ENCODE measurements at places on chromosomes 6 and 20.

DNA sequence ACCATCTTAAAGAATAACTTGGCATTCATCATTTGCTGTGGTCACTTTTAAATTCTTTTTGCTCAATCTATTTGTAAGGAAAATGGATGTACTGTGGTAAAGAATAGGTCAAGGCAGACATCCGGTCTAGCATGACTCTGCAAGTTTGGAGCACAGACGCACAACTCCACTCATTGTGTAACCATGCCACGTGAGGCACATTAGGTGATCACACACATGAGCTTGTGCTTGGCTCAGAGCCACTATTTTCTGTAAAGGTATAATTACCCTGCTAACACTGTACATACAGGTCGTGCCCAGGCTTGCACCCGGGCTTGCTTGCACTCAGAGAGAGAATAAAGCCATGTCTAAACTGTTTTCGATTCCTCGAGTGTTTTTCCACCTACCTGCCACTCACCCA, 1289.1 kb upstream of the ADGRB3 start:
- no peak for DNase-seq

DNA sequence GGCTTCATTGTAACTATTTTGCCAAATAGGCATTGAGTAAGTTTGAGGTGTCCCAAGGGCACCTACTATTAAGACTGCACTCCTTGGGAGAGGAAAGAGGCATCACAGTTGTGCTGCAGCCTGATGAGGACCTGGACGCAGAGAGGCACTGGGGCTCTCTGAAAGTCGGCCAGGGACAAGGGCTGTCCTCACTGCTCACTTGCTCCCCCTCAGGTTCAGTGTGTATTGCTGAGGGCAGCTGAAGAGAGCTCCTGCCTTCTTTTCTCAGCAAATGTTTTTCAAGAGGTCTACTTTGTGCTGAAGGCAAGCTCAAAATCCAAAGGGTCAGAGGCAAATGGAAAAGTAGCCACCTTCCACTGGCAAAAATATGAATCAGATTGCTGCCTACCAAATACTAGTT, 331.8 kb downstream of the RIMS1 start:
- DNase-seq = no peak

- peak; percentile 76 for DNase-seq
These were observed 5.1 kb downstream of the DEF6 start for GRCh38 chr6:35302604-35303241.

DNA sequence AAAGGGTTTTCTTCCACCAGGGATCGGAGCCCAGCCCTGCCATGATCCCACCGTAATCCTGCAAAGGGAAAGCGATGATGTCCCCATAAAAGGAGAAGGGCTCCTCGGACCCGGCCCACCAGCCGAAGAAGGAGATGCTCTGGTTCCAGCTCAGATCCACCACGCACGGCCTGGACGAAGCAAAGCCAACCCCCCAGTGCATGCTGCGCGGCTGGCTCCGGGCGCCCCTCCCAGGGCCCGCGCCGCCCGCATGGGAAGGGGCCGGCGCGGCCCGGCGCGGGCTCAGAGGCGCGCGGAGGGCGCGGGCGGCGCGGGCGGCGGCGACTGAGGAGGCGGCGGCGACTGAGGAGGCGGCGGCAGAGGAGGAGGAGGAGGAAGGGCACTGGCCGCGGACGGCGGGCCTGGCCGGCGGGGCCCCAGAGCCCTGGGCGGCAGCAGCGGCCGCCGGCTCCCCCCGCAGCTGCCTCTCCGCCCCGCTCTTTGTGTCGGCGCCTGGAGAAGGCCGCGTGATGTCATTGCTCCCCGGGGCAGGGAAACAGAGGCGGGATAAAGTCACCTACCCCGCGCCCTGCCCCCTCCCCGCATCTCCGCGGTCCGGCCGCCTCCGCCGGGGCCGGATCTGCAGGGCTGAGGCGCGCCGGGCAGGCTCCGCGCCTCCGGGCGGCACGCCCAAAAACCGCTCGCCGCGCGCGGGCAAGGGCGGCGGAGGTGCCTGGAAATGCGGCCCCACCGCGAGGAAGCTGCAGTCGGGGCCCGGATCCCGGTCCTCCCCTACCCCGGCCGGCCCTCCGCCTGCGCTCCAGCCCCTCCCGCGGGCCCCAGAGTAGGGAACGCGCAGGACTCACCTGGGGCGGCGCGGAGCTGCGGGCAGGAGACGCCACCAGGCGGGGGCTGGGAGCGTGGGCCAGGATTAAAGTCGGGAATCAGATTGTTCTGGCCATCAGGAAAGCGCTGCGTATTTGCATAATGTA, at the start of gene FAXC:
Gene FAXC (minus strand): TSS at position 504 of the 971 bp plus-strand sequence. CDS start 302 bp downstream, at position 202.
- no peak for DNase-seq

DNA sequence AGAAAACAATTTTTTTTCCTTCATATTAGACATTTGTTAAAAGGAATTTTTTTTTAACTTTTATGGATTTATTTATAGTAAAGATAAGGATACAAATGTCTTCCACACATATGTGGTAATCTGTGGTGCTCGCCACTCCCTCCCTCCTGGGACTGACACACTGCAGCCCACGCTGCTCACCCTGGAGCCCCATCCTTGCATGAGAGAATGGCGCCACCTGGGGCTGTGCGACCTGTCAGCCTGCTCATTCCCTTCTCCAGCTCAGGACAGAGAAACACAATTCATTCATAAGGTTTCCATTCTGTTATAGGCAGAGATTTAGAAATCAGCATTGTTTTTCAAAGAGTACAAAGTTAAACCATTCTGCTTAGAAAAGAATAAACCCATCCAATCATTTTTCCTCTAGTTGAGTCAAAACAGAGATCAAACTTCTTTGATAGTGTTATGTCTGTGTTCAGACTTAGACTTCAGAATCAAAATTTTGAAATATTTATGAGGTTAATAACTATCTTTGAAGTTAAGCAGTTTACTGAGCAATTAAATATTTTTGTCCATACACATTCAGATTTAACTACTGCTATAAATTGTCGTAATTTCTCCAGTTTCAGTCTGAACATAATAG, 42.8 kb upstream of the DYNLRB1 start:
- DNase-seq = no peak

DNA sequence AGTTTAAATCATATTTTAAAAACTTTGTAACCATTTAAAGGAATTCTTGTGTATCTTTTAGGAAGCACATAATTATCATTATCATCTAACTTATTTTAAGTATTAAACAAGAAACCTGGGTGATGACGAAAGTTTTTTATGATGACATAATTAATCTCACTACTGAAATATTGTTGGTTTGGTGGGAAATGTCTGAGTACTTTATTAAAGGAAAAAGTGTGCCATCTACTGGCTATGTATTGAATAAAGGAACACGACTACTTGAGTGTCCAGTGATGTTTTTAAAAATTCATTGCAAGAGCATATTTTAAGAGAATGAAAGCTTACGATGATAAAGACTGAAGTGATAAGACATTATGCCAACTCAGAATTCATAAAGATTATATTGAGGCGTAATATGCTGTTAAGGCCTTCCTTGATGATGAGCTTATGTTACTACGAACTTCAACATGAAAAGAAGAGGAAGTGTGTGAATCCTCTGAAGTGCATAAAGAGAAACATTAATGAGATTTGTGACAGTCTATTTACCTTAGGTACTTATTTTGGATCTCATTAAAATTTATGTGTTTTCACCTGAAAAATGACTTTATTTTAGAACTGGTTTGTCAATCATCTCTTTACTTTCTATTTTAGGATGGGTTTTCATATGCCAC, 12.0 kb upstream of the TRMT11 start:
- DNase-seq = no peak

GRCh38 chr20:46169245-46170171, 51.4 kb downstream of the CD40 start:
- no peak for DNase-seq

- peak; percentile 77 for DNase-seq
These were observed at the start of gene TAB2 for GRCh38 chr6:149317644-149318571. TAB2 (plus strand) TSS chr6:149317712; CDS start chr6:149369998, 52,286 bp downstream.

DNA sequence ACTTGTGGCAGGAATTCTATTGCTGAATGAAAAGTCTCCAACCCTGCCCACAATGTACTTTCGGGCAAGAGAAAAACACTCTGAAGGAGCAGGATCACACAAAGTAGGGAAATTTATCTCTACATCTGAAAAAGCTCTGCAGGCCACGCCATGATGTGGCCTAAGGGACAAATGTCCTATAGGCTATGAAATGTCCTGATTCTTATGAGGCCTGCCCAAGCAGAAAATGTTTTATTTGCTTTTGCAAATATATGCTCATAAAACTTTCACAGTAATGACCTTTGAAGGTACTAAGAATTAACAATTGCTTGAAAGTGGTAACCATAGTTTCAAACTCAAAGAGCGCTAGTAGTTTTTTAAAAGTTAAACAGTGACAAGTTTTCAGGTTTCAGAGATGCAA, 31.0 kb downstream of the SYCP2 start:
- DNase-seq = no peak

DNA sequence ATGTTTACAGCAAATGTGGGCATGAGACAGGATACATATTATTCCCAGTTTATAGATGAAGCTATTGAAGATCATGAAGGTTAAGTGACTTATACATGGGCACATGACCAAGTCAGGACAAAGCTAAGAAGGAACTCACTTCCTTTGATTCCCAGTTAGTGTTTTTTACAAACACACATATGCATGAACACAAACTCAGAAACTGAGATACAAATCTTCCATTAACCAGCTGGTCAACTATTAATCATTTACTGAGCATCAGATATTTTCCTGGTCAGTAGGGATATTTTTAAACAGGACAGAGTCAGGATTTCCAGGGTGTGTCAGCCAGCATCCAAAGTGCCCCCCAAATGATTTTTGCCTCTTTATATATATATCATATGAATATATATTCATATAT, 222.2 kb downstream of the OGFRL1 start:
- no peak for DNase-seq

GRCh38 chr6:129726650-129727049, 16.7 kb upstream of the ARHGAP18 start:
- no peak for DNase-seq

- DNase-seq = no peak
These were observed 89.6 kb upstream of the SLC35F1 start for GRCh38 chr6:117817499-117817898.

- DNase-seq = no peak
These were observed 102.5 kb upstream of the SPACA1 start for GRCh38 chr6:87945181-87945580.

DNA sequence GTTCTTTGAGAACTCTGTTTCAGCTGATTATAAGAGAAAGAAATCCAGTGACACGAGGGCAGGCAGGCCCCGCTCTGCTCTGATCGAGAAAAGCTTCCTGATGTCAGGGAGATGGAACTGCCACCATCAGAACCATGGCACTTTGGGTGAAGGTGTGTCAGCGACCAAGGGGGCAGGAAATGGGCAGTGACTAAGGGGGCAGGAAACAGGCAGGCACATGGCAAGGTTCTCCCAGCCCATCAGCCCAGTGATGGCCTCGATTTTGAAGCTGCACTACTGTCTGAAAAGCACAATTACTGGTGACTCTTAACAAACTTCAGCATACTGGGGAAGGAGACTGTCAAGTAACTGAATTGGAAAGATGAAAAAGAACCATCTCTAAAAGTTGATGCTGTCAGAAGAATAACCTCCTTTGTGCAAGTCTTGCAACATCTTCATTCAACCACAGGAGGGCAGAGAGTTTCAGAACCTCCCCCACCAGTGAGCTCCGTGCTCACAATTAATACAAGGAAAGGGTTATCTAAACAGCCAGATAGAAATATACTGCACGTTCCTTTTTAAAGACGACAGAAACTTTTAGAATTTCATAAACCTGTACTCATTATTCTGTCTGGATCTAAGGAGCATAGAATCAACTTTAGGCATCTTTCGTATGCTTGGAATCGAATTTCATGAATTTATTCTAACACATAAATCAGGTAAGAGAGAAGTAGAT, 39.1 kb downstream of the TMX4 start:
- no peak for DNase-seq
